Activated CD8-positive, alpha-beta memory T cell treated with anti-CD3 and anti-CD28 coated beads for 48 hours (primary cell): ENCODE measurements at places on chromosomes 1 and 21.
A peak's percentile ranks its signal among the peaks of the same experiment; 100 is the strongest.

- no peak for DNase-seq
Measured at GRCh38 chr1:246705368-246705767, 18.8 kb upstream of the SCCPDH start.

DNA sequence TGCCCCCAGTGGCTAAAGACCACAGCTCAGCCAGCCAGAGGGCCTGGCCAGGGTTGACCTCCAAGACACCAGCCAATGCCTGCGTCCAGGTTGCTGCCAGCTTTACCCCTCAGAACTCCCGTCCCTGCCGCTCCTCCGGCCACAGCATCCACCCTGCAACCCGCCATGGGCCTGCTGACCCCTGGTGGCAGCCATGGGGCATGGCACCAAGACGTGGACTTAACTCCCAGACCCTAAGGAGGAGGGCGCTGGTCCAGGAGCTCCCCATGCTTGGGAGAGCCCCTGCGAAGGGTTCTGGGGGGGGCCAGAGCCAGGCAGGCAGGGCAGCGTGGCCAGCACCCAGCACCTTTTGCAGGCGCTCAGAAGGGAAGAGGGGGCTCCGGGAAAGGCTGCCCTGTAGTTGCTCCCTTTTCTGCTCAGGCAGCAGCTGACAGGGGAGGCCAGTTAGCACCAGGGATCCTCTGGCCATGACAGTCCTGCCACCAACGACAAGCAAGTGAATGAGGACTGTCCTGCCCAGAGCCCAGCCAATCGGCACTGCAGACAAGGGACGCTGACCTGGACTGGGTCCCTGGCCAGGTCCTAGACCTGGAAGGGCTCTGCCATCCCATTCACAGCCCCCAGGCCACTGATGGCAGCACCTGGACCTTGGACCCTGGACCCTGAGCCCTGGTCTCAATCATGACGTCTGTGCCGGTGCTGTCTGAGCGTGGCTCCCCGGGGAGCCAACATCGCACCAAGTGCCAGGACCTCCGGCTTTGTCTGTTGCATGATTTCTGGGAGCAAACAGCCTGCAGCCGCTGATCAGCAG, 246.2 kb downstream of the NPHP4 start:
- peak; percentile 42 for DNase-seq

DNA sequence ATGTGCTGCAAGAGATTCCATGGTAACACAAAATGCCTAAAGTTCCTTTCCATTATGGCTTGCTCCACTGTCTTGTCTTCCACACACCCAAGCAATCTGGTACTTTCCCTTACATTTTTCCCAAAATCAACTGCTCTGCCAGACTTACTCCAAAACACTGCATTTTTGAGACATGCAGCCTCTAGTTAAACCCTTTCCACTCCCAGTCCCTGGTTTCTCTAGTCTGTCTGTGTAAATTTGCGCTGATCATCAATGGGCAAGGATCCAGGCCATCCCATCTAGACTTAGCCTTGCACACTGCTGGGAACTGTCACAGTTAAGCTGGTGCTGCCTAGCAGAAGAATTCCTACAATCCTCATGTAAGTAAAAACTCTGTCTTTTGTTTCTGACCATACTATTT, 47.8 kb downstream of the DAB1 start:
- DNase-seq, result no peak

- no peak for DNase-seq
Measured at GRCh38 chr1:36517011-36517771, 34.5 kb upstream of the CSF3R start.

- DNase-seq, result no peak
Measured at GRCh38 chr1:41097105-41097504, 75.6 kb upstream of the SLFNL1 start.

DNA sequence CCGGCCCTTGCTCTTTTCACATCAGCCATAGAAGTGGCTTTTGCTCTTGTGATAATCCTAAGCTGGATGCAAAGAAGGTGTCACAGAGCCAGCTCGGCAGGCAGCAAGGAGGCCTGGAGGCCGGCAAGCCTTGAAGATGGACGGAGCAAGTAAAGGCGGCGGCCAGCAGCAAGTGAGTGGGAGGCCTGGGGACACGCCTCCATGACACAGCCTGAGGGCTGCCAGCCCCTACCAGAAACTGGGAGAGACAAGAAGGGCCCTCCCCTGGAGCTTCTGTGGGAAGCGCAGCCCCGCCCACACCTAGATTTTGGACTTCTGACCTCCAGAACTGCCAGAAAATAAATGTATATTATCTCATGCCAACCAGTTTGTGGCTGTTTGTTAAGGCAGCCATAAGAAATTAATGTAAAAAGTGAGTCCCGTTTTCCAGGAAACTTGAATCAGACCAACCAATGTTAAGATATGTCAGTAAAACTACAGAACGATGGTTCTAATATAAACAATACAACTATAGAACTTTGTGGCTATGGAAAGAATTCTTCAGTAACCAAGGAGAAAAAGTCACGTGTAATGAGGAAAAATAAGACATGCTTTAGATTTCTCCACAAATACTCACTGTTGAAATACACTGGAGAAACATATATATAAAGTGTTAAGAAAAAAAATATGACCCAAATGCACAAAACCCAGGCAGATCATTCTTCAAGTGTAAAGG, 49.9 kb downstream of the BACE2 start:
- no peak for DNase-seq

GRCh38 chr1:169928438-169929209, 34.9 kb upstream of the SCYL3 start:
- no peak for DNase-seq

- DNase-seq, result no peak
Measured at GRCh38 chr1:160117709-160118183, 2.2 kb downstream of the ATP1A2 start.

DNA sequence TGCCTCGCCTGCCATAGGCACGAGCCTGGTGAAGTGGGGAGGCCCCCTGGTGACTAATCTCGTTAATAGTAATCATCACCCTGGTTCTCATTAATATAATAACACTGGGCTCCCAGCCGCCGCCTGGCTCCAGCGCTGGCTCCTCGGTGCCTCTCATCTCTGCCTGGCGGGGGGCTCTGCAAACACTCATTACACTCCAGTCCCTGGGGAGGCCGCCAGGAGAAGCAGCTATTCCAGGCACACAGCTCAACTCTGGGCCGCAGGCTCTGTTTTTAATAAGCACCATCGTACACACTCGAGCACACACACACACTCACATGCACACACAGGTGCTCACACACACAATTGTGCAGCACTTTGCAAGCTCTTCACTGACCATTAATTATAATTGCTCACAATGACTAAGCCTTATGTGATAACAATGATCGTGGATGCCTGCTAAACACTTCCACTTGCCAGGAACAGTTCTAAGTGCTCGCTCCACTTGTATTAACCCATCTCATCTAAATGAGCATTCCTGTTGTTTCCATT, 52.2 kb downstream of the SDC3 start:
- no peak for DNase-seq

- no peak for DNase-seq
Measured at GRCh38 chr21:20652846-20653245, 345.4 kb upstream of the NCAM2 start.

DNA sequence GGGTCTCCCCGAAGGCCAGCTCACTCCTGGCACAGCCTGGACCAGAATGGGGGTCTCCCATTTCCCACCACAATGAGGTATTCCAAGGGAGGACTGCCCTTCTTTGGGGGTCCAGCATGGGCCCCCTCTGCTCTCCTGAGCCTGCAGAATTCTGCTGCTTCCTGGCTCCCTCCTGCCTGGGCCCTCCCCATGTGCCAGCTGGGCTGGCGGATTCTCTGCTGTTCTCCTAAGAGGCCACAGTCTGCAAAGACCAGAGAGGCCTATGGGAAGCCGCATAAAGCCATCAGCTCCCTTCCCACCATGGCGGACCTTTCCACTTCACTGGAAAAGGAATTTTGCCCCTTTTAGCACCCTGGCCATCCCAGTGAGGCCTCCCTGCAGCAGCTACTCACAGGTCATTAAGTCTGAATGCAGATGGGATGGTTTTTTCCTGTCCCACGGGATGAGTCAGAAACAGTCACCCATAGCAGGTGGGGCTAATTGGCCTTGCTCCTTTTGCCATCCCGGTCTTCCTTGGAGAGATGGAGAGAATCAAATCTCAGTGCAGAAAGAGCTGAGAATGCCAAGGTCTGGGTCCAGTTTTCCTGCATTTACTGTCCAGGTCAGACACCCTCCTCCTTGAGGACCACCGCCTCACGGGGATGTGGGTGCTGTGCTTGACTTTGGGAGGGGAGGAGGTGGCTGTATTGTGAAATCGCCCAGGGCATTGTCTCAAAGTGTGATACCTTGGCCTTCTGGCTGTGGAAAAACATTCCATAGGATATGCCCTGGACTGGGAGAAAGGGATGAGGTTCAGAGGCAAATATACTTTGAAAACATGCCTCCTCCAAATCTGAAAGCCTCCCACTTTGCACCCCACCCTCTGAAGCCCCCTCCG, 23.2 kb downstream of the MYBPH start:
- no peak for DNase-seq

- DNase-seq, result no peak
Measured at GRCh38 chr1:35122311-35122710, 43.1 kb downstream of the ZMYM1 start.

- no peak for DNase-seq
Measured at GRCh38 chr21:27713154-27714109, 746.5 kb upstream of the ADAMTS5 start.

DNA sequence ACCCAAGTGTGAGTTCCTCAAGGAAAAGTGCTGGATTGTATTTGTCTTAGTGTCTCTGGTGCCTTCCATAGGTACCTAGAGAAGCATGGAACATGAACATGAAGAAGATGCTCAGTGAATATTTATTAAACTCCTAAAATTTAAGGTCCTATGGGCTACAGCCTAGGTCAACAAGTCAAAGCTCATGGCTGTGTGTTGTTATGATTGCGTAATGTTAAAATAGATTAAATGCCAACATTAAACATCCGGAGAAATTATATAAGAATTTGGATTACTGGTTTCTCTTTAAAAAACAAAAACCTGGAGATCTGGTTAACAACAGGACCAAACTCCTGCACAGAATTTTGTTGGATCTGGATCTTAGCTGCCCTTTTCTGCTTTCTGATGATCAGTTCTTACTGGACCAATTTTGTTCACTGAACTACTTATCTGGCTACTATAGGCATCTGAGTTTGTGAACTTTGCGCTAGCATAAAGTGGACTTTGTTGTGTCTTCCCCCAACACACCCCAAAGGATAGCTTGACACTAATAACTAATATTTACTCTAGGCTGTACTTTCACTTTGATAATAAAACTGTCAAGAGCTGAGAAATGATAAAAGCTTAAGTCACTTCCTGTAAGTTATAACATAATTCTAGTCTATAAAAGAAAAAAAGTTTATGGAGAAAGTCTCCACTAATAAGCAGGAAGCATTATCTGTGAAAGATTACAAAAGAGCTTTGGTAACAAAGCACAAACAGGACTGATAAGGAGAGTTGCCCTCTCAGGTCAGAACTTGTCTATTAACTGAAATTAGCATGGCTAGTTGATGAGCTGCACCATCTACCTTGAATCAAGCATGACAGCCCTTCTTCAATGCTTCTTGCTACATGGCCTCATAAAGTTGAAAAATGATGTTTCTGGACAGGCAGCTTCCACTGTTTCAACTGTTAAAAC, 20.7 kb downstream of the F5 start:
- DNase-seq, result no peak

- DNase-seq, result no peak
Measured at GRCh38 chr1:107683191-107683657, 281.8 kb downstream of the VAV3 start.

DNA sequence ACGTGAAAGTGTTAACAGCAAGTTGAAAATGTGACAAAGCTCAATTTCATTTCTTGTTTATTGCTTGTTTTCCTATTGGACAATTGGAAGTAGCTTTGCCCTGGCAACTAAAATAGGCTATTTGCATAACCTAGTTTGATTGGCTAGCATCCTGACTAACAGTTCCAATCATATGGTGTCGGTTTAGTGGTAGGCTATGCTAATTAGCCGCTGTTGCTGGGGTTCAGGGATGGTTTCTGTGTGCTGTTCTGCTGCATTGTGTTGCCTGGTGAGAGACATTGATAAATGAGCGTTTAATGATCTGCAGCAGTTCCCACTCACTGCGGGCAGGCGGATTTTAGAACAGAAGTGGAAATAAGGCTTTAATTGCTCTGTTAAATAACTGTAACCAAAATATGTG, 68.5 kb downstream of the DYRK1A start:
- no peak for DNase-seq

GRCh38 chr1:246971090-246971721, 36.7 kb downstream of the ZNF695 start:
- DNase-seq, result peak; percentile 8

GRCh38 chr1:6614019-6614928, 743 bp downstream of the PHF13 start:
- DNase-seq, result no peak

GRCh38 chr1:63790989-63791388, 17.2 kb downstream of the ROR1 start:
- no peak for DNase-seq

DNA sequence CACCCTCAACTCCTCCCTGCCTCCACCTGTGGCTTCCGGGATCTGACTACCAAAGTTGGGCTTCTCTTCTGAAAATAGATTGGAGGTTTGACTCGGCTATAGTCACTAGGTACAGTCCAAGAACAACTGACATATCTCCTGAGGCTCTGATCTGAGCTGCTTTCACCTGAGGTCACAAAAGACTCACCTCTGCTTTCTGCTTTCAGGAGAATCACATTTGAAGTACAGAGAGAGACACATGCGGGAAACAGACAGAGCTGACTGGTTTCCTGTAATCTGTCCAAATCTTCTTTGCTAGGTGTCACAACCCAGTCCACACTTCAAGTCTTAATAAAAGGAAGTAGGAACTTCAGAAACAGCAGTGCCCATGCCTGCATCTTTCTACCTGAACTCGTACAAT, 245.4 kb upstream of the CHRM3 start:
- no peak for DNase-seq

- DNase-seq, result no peak
Measured at GRCh38 chr1:74343216-74343615, 108.0 kb downstream of the TNNI3K start.

- no peak for DNase-seq
Measured at GRCh38 chr1:203140743-203141520, 13.4 kb downstream of the ADORA1 start.

GRCh38 chr1:62198781-62199125, 4.1 kb downstream of the L1TD1 start:
- DNase-seq, result no peak

DNA sequence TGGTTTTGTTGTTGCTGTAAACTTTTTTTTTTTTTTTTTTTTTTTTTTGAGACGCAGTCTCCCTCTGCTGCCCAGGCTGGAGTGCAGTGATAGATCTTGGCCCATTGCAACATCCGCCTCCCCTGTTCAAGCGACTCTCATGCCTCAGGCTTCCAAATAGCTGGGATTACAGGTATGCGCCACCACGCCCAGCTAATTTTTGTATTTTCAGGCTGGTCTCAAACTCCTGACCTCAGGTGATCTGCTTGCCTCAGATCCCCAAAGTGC, 78.9 kb upstream of the SLC45A1 start:
- DNase-seq, result no peak
